ENCODE measurements at places on chromosomes 16 and 17.

DNA sequence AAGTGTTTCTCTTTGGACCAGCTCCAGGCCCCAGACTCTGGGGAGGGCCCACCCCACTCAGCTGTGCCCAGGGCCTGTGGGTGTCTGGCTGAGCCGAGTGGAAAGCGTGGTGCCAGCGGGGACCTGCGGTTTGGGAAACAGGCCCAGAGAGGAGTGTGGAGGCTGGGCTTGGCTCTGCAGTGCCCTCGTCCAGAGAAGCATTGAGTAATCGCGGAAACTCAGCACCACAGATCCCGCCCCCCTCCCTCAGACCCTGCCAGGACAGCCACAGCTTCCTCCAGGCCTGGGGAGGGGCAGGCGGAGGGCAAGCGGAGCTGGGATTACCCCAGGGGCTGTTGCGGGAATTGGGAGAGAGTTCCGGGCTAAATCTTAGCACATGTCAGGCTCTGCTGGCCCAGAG is 14.6 kb upstream of the PITPNA start:
- DNase-seq = peak; percentile 95

DNA sequence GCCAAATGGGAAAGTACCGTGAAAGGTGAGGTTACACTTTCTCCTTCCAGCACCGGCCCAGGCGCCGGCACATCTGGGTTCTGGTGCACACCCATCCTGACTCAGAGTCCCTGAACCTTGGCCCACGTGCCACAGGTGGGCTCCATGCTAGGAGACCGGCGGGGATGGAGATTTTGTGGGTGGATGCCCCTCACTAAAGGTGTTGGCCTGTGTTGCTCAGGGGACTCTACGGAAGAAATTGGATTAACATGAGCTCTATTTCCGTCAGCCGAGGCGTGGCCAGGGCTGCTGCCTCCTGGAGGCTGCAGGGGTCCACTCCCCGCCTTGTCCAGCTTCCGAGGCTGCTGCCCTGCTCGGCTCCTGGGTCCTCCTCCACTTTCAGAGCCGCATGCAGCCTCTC is 30.8 kb downstream of the FBXO31 start:
- no peak for DNase-seq

- DNase-seq = no peak
These were observed 41.6 kb upstream of the TAC4 start for GRCh38 chr17:49889500-49889899.

DNA sequence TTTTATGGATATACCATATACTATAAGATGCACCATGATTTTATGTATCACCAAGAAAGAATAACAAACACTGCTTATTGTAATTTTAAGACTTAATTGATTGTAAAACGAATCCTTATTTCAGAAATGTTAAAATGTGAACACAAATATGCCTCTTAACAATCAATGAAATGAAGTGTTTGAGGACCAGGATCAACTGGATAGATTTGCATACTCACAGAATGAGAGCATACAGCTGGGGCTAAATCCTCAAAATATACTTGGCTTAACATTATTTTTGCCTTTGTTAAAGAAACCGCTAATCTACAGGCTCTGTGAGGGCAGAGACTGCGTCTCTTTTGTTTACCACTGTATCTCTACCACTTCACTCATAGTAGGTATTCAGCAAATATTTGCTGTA is 93.6 kb downstream of the SPACA3 start:
- no peak for DNase-seq

DNA sequence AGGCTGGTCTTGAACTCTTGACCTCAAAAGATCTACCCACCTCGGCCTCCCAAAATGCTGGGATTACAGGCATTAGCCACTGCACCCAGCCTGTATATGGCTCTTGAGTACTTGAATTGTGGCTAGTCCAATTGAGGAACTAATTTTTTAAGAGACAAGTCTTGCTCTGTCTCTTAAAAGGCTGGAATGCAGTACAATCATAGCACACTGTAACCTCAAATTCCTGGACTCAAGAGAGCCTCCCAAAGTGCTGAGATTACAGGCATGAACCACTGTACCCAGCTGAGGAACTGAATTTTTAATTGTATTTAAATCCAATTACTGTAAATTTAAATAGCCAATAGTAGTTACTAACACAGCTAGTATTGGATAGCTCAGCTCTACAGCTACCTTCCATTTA is 50.6 kb downstream of the MED13 start:
- no peak for DNase-seq
